Mesenteric fat pad (tissue), 1 donor: ENCODE measurements at places on chromosomes 7 and 10. TPM values are rescaled to one million over a fixed set of nuclear protein-coding genes. Genes with fewer than 3 reads are reported as not detected.

GRCh38 chr7:154892459-154892858 is 110.5 kb downstream of the PAXIP1 start:
- no peak for DNase-seq

DNA sequence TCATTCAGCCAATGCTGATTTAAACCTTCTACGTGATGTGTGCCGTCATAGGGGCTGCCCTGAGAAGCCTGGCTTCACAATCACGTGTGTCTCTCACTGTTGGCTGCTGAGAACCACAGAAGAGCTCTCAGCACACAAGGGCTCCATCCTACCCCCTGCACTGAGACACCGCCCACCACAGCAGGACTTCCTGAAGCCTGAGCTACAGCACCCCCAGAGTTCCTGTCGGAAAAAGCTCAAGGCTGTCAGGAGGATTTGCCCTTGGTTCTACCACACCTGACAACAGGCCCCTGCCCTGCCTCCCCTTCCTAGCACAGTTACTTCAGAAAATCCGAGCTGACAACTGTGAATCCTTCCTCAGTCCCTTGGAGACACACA is 191.9 kb downstream of the MAD1L1 start:
- peak; percentile 33 for DNase-seq

DNA sequence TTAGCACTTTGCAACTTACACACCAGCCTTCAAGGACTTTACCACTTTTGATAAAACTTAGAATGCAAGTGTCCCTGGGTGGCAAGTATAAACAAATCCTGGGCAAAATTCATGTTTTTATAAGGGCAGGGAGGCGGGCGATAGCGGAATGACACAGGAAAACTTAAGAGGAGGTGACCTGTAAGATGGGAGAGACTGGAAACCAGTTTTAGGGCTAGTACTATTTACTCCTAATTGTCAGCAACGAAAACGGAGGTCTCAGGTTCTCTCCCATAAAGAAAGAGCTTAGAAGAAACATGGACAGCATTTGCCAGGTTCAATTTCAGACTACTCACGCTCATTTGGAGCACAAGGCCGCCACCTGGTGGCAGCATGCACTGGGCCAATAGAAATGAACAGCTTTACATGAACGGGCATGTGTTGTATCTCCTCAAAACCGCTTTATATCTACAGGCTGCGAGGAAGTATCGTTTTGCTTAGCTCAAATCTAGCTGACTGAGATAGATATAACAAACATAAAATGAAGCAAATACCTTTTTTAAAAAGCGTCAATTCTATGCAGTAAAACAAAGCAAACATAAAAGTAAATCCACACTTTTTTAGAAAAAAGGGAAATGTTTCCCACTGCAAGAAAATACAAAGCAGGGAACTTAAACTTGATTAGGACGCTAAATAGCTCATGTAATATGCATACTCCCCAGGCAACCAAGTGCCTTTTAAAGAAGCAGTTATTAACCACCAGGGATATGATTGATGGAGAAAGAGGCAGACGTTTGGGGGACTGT is 37.6 kb upstream of the SVOPL start:
- DNase-seq = no peak

GRCh38 chr10:48399056-48399541 is 92.6 kb downstream of the MAPK8 start:
- no peak for DNase-seq

DNA sequence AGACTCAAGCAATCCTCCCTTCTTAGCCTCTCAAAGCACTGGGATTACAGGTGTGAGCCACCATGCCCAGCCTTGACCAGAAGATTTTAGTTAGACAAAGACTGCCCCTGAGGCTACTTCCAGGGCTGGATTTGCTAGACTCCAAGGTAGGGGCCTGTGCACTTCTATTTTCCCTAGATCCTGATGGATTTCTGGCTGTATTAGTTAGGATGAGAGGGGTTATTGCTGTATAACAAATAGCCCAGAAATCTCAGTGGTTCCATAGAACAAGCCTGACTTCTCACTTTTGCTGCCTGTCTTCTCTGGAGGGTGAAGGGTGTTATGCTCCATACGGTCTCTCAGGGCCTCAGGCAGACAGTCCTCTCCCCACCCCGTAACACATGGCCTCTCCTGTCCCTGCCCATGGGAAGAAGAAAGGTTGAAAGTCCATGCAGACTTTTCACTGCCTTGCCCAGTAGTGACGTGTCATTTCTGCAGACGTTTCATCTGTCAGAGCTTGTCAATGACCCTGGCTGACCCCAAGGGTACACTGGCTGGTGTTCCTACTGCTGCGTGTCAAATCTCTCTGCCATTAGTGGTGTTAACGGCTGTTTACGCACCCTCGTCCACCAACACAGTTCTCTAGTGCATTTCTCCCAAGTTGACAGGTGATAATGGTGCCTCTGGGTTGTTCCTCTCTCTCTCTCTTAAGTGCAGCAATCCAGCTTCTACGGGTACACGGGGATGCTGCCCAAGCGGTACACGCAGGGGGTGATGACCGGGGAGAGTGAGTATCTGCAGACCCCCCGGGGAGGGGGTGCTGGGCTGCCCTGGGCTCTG is 11.6 kb downstream of the SLC29A4 start:
- DNase-seq = no peak

GRCh38 chr7:130925136-130925794 is 191.3 kb upstream of the KLF14 start:
- no peak for DNase-seq

DNA sequence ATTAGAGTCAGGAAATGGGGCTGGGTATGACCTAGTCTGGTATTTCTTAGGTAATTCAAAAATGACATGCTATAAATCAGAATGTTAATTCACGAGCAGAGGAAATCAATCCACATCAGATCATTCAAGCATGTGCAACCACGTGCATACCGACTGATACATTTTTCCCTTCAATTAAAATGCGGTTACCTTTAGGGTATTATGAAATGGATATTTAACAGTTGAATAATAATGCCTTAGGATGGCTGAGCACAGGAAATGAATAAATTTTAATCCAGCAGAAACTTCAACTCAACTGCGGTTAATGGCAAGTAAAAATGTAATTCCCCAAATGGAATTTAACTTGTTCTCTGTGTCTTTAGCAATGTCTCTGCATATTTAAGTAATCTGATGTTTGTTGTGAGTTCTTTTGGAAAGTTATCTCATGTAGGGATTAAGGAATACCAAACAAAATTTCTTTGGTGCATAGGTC is 9.2 kb downstream of the CPA2 start:
- DNase-seq = no peak

DNA sequence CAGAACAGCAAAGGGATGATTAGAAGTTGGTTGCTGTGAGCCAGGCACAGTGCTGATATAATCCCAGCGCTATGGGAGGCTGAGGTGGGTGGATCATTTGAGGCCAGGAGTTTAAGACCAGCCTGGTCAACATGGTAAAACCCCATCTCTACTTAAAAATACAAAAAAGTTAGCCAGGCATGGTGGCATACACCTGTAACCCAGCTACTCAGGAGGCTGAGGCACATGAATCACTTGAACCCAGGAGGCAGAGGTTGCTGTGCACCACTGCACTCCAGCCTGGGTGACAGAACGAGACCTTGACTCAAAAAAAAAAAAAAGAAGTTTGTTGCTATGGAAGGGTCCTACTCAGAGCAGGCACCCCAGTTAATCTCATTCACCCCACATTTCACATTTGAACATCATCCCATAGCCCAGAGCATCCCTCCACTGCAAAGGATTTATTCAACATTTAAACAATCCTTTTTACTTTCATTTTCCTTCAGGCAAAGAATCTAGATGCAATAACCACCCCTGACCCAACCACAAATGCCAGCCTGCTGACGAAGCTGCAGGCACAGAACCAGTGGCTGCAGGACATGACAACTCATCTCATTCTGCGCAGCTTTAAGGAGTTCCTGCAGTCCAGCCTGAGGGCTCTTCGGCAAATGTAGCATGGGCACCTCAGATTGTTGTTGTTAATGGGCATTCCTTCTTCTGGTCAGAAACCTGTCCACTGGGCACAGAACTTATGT is 4.1 kb downstream of the IL6 start:
- DNase-seq = no peak

DNA sequence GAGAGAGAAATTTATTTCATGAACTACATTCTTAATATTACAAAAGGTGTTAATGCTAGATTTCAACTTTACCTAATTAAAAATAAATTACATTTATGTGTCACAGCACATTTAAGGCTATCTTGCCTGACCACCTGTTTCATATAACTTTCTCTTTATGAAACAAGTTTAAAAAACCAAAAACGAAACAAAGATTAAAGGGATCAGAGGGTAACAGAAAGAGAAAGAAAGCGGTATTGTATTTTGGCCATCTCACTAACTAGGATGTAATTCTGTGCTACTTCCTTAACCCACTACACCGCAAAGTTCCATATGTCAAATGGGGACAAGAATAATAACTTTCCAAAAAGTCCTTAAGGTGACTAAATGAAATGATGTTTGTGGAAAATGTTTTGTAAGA is 6.3 kb upstream of the RHOBTB1 start:
- DNase-seq = no peak

DNA sequence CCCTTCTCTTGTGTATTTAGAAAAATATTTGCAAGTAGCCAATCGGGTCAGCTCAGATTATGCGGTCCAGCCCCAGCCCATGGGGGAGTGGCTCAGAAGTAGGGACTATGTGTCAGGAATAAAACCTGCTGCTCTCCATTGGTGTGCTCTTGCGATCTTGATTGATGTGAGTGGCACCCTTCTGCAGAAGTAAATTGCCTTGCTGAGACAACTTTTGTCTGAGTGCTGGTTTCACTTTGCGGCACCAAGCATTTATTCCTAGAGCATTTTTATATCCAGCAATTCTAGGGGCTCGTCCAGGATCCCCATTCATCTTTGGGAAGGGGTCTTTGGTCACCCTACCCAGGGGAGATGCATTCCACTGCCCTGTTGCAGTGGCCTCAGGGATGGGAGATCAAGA is 26.1 kb upstream of the FAM221A start:
- DNase-seq = no peak

- no peak for DNase-seq
Measured at GRCh38 chr10:17963431-17963830, 11.7 kb downstream of the SLC39A12 start.

DNA sequence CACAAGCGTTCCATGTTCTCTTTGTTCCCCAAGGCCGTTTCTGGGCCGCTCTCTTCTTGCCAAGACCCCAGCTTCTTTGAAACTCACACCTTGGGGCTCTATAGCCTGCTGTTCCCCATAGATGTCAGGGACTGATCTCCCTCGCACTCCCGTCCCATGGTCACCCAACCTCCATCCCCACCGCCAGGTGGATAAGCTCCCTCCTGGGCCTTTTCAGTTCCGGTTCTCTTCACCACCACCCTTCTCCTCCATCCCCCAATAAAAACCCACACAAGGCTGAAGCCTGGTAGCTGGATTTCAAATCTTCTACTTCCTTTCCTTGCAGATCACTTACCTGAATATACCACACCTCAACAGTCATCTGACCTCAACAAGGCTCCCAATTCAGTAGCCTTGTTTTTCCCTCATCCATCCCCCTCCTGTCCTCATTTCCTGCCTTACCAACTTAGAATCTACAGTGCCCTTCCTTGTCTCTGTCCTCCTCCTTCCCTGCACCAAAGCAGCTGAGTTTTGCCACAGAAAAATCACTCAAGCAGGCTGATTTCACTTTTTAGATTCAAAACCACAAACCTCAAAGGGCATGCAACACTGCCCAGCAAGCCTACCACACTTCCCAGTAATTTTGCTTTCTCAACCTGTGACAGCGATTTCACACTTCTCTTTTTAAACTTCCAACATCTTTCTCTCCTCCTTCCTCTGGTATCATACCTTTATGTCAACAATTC is 7.7 kb downstream of the SLC37A3 start:
- DNase-seq = peak; percentile 62

- no peak for DNase-seq
Measured at GRCh38 chr10:128031216-128031615, 95.0 kb downstream of the MKI67 start.

DNA sequence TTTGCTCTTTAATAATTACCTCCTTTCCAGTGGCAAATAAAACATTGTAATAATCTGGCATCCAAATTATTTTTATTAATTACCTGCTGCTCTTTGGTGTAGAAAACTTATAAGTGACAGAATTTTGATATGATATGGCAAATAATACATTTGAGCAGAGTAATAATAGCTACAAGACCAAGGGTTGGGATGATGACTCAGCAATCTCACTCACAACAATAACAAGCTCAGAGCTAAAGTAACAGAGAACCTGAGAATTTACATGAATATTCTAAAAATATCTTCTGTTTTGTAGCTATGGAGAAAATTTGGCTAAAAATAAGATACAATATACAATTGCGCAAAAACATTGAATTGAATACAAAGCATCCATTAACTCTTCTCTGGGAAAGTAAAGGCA is 480.8 kb upstream of the COBL start:
- no peak for DNase-seq

GRCh38 chr7:212754-213153 is 20.4 kb downstream of the FAM20C start:
- no peak for DNase-seq

- DNase-seq = no peak
Measured at GRCh38 chr7:47228386-47229014, 353.4 kb downstream of the TNS3 start.

GRCh38 chr10:107342711-107343110 is 178.2 kb upstream of the SORCS1 start:
- DNase-seq = no peak

GRCh38 chr7:40647719-40648118 is 512.9 kb downstream of the SUGCT start:
- DNase-seq = no peak

DNA sequence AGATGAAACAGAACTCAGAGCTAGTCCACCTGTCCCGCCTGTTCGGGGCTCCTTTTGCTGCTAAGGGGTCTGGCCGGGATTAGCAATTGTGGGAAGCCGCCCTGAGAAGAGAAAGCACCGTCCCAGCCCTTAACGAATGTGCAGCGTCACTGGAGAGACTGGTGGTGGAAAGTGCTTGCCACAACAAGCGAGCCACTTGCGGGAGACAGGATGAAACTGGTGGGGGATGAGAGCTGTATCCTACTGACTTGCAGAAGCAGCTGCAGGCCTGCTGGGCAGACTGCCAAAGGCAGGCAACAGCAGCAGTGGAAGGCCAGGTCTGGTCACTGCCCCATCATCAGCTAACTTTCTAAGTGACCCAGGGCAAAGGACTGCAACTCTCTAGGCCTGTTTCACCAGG is 95.4 kb downstream of the FAM53B start:
- no peak for DNase-seq

DNA sequence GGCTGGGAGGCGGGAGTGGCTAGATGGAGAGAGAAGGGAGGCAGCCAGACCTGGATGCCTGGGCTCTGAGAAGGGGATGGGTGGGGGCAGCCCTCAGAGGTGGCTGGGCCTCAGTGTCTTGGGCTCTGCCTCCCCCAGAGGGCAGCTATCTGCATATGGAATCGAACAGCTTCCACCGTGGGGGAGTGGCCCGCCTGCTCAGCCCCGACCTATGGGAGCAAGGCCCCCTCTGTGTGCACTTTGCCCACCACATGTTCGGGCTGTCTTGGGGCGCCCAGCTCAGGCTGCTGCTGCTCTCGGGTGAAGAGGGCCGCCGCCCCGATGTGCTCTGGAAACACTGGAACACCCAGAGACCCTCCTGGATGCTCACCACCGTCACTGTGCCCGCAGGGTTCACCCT is 3.3 kb downstream of the ZAN start:
- DNase-seq = no peak

SYT15B gene
- 1.2 TPM for total RNA-seq

ABCC2 gene
- 2.8 TPM for total RNA-seq

CTAGE15 gene
- not detected for total RNA-seq

NAT16 gene
- not detected for total RNA-seq

SHH gene
- total RNA-seq = not detected

ZNF365 gene
- not detected for total RNA-seq

CHRM2 gene
- not detected for total RNA-seq

ANKRD16 gene
- total RNA-seq = 4.8 TPM

TPST1 gene
- 21.8 TPM for total RNA-seq

MSMB gene
- not detected for total RNA-seq

FRMD4A gene
- 188 TPM for total RNA-seq

TMEM225B gene
- 0.55 TPM for total RNA-seq

GSAP gene
- total RNA-seq = 22.2 TPM
